ENCODE measurements at places on chromosomes 16 and 17.

DNA sequence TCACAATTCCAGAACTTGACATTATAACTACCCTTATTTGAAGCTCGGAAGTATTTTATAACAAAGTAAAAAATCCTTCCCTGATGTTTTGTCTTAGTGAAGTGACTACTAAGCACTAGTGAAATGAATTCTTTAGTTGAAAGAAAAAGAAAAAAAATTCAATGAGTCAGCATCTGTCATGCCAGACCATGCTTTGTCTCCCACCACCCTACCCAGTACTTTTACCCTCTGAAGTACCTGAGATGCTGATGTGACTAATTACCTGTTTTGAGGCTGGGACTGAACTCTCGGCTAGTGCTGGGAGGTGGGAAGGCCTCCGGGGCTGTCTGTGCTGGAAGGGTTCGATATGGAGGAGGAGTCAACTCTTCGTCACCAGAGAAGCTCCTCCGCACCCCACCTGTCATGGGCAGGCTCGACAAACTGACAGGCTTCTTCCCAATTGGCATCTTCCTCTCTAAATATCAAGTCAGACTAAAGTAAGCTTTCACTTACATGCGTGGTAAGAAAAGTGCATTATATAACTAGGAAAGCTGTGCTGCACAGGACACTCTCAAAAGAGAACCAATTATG, 19.6 kb downstream of the NME2 start:
- DNase-seq: no peak

GRCh38 chr16:22663389-22664064, 150.4 kb upstream of the HS3ST2 start:
- no peak for DNase-seq

- no peak for DNase-seq
Measured at GRCh38 chr16:53915452-53916160, 211.7 kb downstream of the FTO start.

DNA sequence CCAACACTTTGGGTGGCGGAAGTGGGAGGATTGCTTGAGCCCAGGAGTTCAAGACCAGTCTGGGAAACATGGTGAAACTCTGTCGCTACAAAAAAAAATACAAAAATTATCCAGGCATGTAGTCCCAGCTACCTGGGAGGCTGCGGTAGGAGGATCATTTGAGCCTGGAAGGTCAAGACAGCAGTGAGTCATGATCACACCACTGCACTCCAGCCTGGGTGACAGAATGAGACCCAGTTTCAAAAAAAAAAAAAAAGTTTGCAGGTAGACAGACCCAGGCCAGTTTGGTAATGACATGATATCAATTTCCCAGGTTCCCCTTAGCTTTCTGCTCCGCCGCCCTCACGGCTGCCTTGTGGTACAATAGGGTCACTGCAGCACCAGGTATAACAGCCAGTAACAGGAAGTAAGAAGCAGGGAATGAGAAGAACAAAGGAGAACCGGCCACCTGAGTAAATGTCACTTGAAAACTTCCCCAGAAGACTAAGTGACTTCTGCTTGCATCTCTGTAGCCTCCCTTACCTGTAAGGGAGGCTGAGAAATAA, 201.2 kb upstream of the HSBP1 start:
- DNase-seq: no peak

GRCh38 chr16:21260870-21261791, 17.0 kb downstream of the CRYM start:
- no peak for DNase-seq

- DNase-seq: no peak
Measured at GRCh38 chr16:25013751-25014499, 1.2 kb downstream of the ARHGAP17 start.
